ENCODE measurements at places on chromosomes 1 and 21. TPM values are rescaled to one million over a fixed set of nuclear protein-coding genes. Genes with fewer than 3 reads are reported as not detected.

The SMIM1 gene
- not detected for total RNA-seq

GRCh38 chr1:53139951-53140361 is 2.5 kb downstream of the SLC1A7 start:
- no peak for DNase-seq

The CD1E gene
- not detected for total RNA-seq

The OR2T11 gene
- not detected for total RNA-seq

The AQP10 gene
- total RNA-seq, result not detected

DNA sequence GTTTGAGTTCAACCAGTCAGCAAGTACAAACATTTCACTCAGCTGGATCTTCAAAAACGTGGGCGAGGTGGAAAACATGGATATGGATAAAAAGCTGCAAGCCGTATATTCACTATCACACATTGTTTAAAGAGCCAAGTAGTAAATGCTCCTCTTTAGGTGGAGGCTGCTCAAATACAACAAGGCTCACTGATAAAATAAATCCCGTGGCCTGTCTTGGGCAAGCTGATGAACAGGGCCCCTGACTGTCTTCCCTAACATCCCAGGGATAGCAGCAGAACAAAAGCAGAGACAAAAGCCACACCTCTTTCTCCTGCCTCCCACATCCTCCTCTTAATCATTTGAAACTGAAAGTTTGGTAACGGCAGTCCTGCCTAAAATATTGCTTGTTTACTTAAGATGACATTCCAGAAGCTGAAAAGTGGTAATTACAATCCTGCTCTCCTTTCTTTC is 357.7 kb downstream of the TTLL7 start:
- no peak for DNase-seq

The ADAMTSL4 gene
- 1.6 TPM for total RNA-seq

The GNL2 gene
- 52.8 TPM for total RNA-seq

DNA sequence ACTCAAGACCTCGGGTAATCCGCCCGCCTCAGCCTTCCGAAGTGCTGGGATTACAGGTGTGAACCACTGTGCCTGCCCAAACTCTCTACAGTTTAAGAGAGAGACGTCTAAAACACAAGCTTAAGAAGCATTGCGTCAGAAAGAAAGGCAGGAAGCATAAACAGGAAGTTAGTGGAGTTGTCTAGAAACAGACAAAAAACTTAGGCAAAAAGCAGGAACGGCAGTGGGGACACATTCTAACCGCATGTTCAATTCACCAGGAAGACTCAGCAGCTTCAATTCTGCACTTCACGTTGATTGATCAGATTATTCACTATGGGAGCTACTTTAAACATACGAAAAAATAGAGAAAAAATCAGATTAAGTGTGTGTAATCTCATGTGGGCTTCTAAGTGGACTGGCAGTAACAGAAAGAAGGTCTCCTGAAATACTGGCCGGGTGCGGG is 7.4 kb downstream of the CFAP74 start:
- no peak for DNase-seq

DNA sequence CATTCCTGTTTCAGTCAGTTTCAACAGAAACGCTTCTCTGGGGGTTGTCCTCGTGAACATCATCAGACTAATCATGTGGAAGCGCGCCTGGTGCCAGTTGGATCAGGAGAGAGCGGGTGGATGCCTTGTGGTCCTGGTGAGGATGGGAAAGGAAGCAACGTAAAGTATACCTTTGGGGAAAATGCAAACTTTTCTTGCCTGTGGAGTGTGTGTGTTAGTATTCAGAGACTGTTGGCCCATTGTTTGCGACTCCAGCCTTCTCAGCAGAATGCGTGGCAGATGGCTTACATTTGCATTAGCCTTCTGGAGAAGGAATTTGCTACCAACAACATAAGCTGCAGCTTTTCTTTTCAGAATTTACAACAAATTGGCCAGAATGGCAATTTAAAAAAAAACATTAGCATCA is 173.9 kb downstream of the RWDD3 start:
- DNase-seq, result no peak

- DNase-seq, result peak; percentile 90
These were observed at the start of gene SH3GLB1 for GRCh38 chr1:86704458-86704971. Gene SH3GLB1, plus strand, starts transcription at chr1:86704576. Its CDS starts 324 bp downstream, at chr1:86704900.

The NFASC gene
- total RNA-seq, result 0.40 TPM

DNA sequence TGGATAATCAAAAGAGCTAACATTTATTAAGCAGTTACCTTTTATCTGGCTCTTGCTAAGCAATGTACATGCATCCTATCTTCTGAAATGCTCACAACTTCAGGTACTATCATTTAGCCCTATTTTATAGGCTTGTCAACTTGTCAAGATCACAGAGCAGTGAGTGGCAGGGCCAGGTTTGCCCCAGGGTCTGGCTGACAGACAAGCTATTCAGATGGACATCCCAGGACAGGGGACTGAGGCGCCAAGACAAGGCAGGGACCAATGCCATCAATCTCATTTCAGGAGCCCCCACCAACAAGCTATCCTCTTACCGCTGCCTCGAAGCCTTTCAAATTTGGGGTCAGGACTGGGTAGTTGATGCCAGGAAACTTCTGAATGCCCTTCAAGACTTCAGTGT is 8.9 kb downstream of the HMGCL start:
- DNase-seq, result no peak

The PADI2 gene
- total RNA-seq, result not detected

DNA sequence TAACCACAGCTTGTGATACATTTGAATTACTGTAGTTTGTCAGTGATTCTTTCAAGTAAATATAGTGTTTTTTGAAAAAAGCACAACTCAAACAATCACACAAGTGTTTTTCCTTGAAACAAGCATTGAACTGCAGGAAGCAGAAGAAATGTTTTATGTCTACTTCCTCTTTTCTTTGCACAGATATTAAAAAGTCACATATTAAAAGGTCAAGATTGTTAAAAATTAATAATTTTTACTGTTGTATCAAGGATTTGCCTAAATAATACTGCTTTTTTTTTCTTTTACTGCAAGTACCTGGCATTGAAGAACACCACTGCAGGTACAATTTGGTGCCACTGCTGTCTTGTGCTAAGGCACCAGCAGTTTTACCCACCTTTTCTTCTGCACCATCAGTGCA is 214.2 kb upstream of the C1orf105 start:
- no peak for DNase-seq

GRCh38 chr1:30872948-30873263 is 35.7 kb downstream of the SDC3 start:
- no peak for DNase-seq

DNA sequence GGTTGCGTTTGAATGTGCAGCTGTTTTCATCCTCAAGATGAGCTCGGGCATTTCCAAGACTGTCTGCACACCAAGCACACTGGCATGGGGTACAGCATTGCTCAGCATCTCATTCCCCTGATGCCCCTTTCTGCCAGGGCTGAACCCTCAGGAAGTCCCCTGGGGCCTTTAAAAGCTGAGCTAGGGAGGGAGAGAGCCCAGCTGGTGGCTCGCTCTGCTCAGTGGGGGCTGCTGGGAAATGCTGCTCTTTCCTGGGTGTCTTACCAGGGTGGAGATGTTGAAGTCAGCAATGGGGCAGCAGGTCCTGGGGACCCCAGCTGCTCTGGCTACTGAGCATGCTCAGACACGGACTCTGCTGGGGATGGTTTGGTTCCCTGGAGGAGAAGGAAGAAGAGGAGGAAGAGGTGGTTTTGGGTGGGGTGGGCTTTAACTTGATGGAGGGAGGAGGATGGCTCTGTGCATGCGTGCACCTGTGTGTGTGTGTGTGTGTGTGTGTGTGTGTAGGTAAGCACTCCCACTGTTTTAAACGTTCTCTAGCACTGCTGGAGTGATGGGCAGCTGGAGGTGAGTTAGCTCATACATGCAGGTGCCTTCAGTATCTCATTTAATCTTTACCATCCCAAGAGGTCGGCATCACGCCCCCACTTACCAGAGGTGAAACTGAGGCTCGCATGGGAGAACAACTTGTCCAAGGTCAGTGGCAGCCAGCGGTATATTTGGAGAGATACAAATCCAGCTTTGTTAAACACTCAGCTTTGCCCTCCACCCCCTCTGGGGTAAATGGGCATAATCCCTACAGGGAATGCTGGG is 40.9 kb downstream of the ACTL8 start:
- DNase-seq, result no peak

DNA sequence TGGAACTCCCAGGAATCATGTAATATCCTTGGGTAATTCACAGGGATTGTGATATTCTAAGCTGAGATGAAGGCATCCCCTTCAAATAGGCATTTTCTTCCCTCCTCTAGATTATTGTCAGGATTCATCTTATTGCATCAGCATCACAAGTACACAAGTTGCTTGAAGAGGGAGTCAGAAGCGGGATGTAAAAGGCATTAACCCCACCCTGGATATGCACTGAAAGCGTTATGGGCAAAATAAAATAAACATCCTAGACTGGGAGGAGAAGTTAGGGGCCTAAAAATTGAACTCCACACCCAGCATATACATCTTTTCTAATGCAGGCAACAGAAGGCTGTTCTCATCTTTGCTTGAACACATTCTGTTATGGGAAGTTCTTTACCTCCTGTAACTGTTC is 381.2 kb downstream of the SETD4 start:
- DNase-seq, result no peak

DNA sequence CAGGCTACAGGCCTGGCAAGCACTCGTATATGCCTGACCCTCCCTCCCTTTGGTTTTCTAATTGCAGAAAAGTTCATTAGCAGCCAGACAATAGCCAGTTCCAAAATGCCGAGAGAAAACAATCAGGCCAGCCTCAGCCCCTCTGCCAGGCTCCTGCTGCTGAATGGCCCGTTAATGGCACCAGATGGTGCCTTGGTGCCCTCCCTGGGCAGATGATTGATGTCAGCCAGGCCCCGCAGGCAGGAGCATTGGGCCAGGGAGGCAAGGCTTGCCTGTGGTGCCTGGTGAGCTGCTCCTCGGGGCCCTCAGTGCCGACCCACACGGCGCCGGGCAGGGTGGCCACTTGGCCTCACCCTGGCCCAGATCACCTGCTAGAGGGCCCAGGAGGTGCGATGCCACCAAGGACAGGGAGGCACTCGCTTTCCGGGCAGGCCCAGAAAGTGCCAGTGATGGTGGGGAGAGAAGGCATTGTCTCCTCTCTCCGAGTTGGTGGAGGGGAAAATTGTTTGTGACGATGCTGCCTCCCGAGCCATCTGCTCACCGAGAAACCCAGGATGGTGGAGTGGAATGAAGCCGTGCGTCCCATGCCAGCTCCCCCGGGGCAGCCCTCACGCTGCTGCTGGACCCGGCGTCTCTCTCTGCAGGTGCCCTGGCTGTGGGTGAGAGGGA is 28.1 kb downstream of the QSOX1 start:
- DNase-seq, result no peak

The TMED5 gene
- 70.8 TPM for total RNA-seq

The TACSTD2 gene
- not detected for total RNA-seq

The GPR52 gene
- total RNA-seq, result 1.6 TPM

- DNase-seq, result no peak
These were observed 13.6 kb upstream of the SPEN start for GRCh38 chr1:15833842-15834405.
